ENCODE measurements at places on chromosomes 2 and 18.

DNA sequence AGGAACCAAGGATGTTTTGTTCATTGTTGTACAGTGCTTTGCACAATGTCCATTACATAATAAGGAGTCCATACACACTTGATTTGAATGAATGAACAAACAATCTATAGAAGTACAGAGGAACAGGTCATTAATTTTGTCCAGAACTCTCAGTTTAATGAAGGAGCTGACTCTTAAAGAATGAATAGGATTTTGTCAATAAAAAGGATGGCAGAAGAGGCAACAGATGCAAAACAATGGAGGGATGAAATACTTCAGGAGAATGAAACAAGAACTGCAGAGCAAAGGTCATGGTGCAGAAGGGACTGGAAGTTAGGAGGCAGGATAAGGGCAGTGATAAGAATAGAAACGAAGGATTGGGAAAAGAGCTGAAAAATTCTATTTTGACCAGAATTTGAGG, 28.7 kb upstream of the COL5A2 start:
- no peak for DNase-seq

DNA sequence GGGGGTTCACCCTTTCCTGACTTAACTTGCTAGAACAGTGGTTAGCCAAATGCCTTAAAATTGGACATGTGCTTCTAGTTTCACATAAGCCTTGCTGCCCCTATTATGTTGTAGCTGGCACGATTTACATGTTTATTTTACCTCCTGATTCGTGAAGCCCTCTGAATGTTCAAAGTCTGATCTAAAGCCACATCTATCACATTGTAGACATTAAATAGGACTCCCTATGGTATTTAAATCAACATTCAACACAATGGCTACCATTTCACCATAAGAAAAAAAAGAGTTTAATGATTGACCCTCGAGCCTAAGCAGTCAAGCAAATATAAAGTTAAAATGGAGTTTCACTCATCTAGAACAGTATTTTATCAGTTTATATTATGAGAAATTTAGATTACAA, 151.5 kb downstream of the GULP1 start:
- no peak for DNase-seq

DNA sequence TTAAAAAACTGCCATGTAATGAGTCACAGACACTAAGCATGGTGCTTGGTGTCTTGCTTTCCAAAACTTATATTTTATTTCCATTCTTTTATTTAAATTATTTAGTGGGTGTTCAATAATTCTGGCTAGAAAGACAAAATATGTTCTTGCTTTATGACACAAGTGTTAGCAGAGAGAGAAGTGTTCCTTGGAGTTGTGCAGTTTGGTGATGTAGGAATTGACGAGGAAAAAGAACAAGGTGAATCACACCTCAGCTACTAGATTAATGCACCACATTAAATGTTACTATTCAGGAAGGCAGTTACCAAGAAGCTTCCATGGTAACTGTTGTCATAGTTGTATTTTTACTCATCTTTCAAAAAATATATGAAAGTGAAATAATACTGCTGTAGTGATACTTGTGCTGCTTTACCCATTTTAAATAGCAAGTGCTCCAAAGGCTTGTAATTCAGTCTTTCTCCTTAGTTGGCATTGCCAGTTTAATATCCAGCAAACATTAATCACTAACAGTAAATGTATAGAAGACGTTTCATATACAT, 28.3 kb downstream of the ADAM23 start:
- DNase-seq, result no peak

DNA sequence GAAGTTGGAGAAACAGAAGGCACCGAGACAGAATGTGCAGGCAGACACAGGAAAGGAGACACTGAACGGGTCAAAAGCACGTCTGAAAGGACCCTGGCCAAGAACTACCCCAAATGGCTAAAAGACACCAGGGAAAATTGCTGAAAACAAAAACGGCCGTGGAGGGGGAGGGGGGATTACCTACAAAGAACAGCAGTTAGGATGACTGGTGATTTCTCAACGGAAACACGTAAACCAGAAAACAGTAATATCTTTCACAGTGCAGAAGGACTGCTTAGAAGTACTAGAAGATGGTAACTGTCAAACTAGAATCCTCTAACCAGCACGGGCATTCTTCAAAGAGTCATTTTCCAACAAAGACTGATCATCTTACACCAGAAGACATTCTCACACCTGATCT, 142.6 kb downstream of the HDAC4 start:
- peak; percentile 30 for DNase-seq

GRCh38 chr2:11406958-11407381, 59.0 kb downstream of the E2F6 start:
- no peak for DNase-seq

DNA sequence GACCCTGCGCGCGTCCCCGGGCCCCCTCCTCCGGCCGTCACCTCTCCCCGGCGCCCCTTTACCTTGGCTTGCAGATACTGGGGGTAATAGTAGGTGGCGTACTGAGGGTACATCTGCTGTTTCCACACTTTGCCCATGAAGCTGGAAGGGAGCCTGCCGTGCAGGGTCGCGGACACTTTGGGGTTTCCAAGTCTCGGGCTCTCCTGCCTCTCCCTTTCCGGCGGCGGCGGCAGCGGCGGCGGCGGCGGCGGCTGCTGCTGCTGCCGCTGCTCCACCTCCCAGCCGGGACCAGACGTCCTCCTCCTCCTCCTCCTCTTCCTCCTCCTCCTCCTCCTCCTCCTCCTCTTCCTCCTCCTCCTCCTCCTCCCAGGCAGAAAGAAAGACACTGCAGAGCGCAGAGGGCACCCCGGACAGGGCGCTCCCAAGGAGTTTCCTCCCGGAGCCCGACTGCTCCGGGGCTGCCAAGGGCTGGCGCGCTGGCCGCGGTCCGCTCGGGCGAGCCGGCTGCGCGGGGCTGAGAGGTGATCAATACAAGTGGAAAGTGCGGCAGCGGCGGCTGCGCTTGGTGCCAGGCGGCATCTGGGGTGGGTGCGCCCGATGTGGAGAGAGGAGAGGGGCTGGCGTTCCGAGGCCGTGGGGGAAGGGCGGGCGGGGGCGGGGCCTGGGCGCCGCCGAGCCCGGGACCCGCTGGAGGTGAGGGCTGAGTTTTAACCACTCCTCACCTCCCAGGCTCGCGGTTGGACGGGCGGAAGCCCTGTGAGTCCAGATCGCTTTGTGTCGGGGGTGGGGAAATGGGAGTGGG, at the start of gene RBMS1:
Gene RBMS1, minus strand, starts transcription at position 581 of the 802 bp plus-strand sequence. Its CDS starts 444 bp downstream, at position 137.
- DNase-seq, result peak; percentile 72

DNA sequence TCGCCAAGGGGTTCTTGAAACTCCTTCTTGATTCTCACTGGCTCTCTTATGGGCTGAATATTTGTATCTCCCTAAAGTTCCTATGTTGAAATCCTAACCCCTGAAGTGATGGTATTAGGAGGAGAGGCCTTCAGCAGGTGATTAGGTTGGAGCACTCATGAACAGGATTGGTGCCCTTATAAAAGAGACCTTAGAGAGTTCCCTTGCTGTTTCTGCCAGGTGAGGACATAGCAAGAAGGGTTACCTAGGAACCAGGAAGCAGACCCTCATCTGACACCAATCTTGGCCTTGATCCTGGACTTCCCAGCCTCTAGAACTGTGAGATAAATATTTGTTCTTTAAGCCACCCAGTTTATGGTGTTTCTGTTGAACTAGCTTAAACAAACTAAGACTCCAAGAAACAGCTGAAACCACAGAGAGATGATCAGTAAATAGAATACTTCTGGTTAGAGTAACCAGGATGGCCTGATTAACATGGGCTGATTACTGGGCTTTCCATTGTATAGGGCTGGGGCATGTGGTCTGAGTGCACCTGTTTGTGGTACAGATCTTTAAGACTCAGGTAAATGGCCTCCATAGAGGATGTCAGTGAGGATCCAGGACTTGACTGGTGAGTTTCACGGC, 7.7 kb upstream of the CDC42EP3 start:
- DNase-seq, result no peak

DNA sequence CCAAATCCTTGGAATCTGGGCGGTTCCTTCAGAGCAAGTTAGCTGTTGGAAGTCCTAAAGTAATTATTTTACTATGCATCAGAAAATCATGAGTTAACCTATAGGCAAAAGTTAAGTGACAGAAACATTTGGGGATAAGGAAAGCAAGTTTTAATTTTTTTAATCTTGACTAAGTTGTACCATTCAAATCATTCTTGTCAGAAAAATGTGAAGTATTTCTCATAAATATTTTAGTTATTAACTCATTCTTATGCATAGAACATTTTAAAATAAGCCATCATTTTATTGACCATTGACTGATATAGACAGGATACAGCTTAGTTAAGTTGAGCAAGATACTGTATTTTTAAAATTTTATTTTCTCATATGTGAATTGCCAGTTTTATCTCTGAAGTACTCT, 98.2 kb upstream of the FOSL2 start:
- DNase-seq, result no peak

DNA sequence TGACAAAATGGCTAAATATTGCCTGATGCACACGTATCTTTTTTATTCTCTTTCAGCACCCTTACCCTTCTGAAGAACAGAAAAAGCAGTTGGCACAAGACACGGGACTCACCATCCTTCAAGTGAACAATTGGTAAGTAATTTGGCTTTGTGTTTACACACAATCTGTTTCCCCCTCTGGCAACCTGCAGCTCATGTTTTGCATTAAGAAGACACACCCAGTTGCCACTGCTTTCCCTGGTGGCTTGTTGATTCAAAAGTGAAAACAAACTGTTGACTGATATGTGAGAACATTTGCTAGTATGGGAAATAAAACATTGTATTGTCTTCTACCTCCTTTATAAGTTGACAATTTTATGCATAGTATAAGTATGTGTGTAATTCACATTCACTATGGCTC, 113.0 kb downstream of the MEIS1 start:
- DNase-seq, result no peak

GRCh38 chr2:163887182-163887581, 151.4 kb upstream of the FIGN start:
- DNase-seq, result no peak

GRCh38 chr2:102975996-102976975, 214.5 kb downstream of the TMEM182 start:
- DNase-seq, result no peak

DNA sequence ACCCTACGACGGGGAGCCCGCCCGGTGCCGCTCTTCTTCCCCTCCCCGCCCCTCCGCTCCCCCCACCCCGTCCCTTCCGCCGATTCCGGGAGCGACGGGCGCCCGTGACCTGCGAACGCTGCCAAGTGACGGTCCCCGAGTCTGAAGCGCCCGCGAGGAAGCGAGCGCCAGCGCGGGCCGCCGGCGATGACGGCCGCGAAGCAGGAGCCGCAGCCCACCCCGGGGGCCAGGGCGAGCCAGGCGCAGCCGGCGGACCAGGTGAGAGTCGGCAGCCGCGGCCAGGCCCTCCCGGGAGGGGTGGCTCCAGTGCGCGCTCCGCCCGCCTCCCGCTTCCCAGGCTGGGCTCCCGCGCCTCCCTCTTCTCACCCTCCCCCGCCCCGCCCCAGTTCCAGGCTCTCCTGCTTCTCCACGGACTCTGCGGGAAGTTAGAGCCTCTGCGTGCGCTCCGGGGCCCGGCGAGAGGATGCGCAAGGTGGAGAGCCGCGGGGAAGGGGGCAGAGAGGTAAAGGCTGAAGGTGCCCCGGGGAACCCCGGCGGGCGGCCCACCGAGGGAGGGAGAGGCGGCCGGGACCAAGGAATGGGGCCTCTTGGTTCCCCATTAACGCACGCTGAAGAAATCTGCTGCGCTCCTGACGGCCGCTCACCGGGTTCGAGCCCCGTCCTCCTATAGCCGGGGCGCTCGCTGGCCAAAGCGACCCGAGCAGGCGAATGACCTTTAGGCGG, 719.5 kb downstream of the DPP10 start:
- DNase-seq, result peak; percentile 3

- no peak for DNase-seq
Measured at GRCh38 chr18:60146220-60146960, 226.2 kb downstream of the MC4R start.

- no peak for DNase-seq
Measured at GRCh38 chr2:205041472-205042130, 496.3 kb downstream of the PARD3B start.

GRCh38 chr2:226312155-226312554, 487.5 kb downstream of the IRS1 start:
- DNase-seq, result no peak

GRCh38 chr18:33334781-33335180, 105.7 kb downstream of the CCDC178 start:
- DNase-seq, result no peak

GRCh38 chr2:108643261-108643849, 75.9 kb upstream of the RANBP2 start:
- DNase-seq, result no peak

- no peak for DNase-seq
Measured at GRCh38 chr2:142495141-142495540, 364.3 kb upstream of the LRP1B start.

DNA sequence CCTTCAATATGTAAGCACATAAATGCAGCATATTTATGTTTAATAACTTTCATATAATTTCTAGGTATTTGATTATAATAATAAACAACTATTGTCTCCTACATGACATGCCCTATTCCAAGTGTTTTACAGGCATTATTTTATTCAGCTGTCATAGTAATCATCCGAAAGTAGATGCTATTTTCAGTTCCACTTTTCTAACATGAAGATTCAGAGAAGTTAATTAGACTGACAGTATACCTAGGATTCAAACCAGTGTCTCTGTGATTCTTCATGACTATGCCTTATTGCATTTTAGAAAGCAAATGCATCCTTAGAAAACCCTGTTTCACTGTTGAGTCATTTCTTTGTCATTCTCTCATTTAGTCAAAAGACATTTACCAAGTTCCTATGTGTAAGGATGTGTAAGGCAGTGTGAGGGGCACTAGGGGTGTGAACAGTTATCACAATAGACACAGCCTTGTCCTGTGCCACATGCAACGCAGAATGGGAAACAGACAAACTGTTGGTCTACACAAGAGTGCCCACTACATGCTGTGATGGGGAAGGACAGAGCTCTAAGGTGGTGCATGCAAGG, 79.8 kb downstream of the DTNA start:
- no peak for DNase-seq

- peak; percentile 55 for DNase-seq
Measured at GRCh38 chr2:105795575-105795934, 50.8 kb downstream of the NCK2 start.

- DNase-seq, result no peak
Measured at GRCh38 chr2:11030909-11031308, 119.2 kb downstream of the KCNF1 start.

GRCh38 chr2:174764280-174765255, at the start of gene CHRNA1:
Gene CHRNA1, minus strand, starts transcription at chr2:174764472. Its CDS starts 78 bp downstream, at chr2:174764394.
- DNase-seq, result no peak

- DNase-seq, result no peak
Measured at GRCh38 chr2:222938327-222938726, 77.5 kb downstream of the ACSL3 start.

GRCh38 chr2:139165601-139166000, 385.4 kb upstream of the NXPH2 start:
- DNase-seq, result no peak

DNA sequence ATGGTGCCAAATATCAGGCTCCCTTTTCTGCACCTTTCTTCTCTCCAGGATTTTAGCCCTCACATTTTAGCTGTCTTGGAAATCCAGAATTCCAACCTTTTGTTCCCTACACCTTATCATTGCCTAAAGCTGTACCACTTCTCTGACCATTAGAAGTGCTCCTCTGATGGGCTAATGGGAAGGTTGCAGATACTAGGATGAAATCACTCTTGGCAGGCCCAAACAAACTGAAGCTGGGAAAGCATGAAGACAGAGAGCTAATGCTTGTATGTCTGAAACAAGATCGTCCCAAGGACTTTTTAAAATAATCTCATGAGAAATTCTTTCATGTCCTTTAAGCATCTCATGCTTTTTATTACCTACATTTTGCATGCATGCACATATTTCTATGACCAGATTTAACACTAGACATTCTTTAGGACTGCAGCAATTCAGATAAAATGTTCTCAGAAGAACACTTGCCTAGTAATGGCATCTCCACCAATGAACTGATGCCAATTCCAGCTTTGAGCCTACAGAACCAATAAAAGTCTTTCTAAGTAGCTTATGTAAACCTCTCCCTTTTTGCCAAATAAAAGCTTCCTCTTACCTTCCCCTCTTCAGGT, 98.4 kb upstream of the OSR1 start:
- DNase-seq, result no peak

All from stimulated activated CD4-positive, alpha-beta T cell treated with anti-CD3 and anti-CD28 coated beads, Interleukin-15, amount 100 ng/mL, for 24 hours (primary cell).